ENCODE measurements at places on chromosomes 3 and 15.

- DNase-seq: peak; percentile 61
These were observed 1004.6 kb upstream of the NR2F2 start for GRCh38 chr15:95325763-95326404.

DNA sequence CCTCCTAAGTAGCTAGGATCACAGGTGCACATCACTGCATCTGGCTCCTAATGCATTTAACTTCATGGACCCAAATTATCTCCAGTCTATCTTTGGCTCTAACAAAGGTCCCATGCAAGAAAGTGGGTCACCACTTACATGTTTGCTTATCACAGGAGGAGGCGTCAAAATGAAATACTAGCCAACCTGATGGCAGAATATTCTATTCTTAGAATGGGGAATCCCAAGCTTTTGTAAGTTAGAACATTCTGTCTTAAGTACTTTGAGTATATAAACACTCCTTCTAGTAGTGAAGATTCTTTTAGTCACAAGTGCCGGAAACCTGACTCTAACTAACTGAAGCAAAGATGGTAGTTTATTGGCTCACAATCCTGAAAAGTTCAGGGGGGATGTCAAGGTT, 72.0 kb upstream of the ADAMTS9 start:
- no peak for DNase-seq

DNA sequence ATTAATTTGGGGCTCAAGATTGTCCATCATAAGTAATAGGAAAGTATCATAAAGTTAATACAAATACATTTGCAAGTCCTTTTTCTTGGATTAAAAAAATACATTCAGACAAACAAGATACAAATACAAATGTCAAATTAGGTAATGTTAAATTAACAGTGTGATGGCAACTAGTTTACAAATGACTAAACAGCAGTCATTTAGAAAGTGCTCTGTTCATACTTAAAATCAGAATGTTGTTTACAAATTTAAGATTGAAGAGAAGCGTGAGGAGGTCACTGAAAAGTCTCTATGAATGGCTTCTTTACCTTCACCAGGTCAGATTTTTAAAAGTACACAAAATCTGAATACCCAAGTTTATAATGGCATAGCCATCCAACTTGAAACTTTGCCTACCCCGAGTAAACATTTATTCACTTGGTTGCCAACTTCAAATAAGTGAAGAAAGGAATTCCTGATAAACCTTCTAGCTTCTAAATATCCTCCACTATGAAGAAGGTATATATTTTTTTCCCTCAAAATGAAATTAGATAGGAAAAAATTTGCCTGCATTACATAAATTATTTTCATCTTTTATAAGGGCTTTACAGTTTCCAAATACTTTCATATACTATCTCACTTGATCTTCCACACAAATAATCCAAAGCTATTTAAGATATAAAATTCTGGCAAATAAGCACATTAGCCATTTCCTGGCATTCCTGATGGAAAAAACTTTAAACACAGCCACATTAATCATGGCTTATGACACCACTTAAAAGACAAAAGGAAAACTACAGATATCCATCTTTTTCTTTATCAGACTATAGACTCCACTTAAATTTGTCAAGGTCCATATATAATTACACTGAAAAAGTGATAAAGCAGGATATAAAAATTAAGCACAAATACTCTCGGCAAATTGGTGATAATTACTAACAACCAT, 11.5 kb upstream of the NEK10 start:
- no peak for DNase-seq

DNA sequence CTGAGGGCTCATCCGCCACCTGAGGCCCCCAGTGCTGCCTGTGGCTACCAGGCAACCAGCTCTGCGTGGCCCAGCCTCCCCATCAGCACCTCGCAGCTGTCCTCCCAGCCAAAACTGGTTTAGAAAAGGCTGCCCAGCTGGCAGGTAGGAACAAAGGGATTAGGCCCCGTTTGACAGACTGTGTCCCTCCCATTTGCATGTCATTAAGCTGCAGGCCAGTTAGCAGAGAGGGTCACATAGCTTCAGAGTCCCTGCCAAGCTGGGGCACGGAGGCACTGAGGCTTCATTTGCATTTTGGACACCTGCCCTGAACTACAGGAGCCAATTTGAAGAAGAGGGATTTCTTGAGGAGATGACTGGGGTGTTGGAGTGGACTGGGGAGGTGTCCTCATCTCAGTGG, 177.9 kb downstream of the TLE3 start:
- DNase-seq: peak; percentile 95

- no peak for DNase-seq
These were observed 142.3 kb upstream of the SOX2 start for GRCh38 chr3:181569356-181569940.

DNA sequence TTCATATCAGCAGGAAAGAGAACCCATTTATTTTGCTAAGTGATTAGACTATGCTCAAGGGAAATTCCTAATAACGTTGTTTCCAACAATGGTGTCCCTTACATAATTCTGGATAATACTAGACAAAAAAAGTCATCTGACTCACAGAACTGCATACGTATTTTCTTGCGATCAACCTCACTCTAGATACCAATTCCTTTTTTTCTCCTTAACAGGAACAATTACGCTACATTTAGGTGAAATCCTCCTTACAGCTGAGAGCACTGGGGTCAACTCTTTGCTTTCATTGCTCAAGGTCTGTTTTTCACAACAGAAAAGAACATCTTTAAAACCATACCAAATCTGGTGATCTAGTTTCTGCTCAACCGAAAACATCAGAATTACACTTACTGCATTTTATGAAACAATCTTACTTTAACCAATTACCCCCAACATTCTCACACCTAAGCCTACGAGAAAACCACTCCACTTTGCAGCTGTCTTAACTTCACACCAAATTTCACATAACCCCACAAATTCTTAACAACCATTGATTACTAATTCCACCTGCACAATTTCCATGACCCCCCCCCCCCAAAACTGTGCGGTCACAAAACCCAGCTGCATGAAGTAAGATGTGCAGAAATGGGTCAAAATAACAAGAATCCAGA, 61.2 kb upstream of the ICE2 start:
- no peak for DNase-seq

DNA sequence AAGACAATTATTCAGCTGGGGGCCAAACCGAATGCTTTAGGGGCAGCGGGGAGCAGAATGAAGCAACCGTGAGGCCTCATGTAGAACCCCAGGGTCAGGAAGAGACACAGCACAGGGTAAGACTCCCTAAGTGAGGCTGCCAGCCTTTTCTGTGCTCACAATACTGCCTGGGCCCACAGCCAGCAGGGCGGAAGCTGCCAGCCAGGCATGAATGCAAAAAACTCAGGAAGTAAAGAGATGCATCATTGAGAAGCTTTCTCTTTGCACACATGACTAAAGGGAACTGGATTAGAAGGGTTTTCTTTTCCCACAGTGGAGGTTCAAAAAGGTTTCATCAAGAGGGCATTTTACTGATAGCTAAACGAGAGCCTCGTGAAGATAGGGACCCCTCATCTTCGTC, 33.3 kb downstream of the CA12 start:
- no peak for DNase-seq

DNA sequence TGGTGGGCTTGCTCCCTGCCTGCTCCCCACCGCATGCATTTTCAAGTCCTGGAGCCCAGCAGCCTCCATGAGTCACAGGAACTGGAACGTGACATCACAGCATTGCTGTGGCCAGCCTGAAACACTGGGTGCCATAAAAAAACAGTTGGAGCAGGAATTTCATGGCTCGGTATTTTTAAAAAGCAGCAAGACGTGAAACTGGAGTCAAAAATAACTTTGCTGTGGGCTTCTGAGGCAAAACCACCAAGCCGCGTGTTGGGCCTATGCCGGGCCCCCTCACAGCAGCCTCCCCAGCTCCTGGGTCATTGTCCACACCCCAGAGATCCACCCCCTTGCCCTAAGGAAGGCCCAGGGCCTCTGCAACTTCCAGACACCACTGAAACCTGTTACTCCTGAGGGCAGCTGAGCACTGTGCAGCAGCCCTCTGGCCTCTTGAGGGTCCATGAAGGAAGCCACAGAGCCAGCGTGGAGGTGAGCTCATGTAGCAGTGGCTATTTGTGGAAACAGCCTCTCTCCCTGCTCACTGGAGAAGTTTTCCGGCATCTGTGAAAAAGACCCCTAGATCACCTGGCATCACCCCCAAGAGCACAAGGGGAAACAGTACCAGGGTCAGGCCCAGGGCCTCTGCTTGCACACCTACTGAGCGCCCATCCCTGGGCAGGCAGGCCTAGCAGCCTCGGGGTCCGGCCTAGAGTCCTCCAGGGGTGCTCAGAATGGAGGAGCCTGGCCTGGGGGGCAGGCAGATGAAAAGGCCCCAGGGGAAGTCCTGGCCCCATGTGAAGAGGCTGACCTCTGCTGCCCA, 34.0 kb upstream of the DUSP7 start:
- no peak for DNase-seq

DNA sequence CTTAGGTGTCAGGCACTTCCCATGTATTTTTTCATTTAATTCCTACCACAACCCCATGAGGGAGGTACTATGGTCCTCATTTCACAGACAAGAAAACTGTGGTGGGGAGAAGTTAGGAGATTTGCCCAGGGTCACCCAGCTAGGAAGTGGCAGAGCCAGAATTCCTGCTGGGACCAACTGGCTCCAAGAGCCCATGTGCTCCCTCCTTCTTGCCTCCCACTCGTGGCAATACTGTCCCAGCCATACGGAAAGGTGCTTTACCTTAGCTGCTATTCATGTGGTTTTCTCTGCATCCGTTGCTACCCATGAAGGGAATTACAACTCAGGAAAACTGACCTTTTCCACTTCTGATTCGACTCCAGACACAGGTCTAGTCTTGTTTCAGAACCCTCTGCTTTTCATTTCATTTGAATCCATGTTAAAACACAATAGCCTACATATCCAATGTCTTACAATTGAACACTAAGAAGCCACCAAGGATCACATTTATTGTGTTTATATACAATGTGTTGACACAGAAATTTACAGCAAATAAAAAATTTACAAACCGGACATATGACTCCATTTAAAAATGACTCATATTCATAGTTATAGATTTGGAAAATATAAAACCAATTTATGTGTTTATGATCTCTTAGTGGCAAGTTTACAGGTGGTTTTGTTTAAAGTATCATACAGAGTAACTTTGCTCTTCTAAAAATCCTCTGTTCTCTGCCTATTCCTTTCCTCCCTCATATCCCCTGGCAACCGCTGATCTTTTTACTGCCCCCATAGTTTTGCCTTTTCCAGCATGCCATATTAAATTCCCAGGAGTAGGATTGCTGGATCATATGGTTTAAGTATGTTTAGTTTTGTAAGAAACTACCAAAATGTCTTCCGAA, 58.8 kb downstream of the BTD start:
- DNase-seq: no peak

GRCh38 chr3:68060910-68061309, 406.5 kb upstream of the SUCLG2 start:
- no peak for DNase-seq

- DNase-seq: no peak
These were observed 38.2 kb upstream of the ACP3 start for GRCh38 chr3:132279030-132279429.

DNA sequence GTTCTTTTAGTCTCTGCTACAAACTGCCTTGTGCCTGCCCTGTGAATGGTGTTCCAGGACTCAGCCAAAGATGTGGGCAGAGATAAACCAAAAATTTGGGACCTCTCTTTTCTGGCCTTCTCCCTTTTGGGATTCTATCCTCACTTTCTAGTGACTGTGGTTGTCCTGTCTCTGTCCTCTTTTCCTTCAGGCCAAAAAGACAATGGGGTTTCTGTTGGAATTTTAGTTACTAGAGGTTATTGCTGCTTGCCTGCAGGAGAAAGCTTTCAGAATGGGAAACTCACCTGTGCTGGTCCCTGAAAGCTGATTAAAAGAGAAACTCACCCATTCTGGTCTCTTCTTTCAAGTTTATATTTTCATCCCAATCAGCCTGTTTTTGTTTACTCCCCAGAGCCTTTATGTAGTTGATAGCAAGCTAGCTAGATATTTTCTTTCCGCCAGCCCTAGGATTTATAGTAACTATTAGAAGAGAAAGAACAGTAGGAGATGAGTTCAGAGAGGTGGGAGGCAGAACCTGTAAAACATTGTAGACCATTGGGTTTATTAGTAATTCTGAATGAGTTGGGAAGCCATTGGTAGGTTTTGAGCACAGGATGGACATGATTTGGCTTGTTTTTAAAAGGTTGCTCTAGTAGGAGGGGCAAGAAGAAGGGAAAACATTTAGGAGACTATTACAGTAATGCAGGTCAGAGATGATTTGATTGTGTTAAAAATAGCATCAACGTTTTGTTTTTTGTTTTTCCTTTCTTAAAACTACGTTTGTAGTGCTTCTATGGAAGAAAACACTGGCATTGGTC, 138.9 kb downstream of the TCF12 start:
- no peak for DNase-seq

GRCh38 chr3:172192830-172193415, 153.5 kb downstream of the FNDC3B start:
- no peak for DNase-seq

DNA sequence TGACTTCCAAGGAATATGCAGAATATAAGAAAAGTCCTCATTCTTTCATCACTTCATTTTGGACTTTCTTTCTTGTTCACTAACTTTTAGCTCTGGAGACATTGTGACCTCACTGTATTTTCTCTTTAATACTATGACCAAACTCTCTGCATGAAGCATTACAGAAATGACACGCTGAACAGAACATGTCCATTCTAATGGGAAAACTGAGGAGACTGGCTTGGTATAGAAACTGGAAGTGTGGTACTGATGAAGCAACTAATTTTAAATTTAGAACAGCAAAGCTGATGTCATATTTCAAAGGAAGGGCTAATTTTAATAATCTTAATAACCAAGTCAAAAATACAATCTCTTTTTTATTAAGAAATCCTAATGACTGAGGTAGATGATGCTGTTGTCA, 4.7 kb downstream of the DPH3 start:
- DNase-seq: no peak

- no peak for DNase-seq
These were observed 1130.0 kb downstream of the NAALADL2 start for GRCh38 chr3:175989161-175989560.

DNA sequence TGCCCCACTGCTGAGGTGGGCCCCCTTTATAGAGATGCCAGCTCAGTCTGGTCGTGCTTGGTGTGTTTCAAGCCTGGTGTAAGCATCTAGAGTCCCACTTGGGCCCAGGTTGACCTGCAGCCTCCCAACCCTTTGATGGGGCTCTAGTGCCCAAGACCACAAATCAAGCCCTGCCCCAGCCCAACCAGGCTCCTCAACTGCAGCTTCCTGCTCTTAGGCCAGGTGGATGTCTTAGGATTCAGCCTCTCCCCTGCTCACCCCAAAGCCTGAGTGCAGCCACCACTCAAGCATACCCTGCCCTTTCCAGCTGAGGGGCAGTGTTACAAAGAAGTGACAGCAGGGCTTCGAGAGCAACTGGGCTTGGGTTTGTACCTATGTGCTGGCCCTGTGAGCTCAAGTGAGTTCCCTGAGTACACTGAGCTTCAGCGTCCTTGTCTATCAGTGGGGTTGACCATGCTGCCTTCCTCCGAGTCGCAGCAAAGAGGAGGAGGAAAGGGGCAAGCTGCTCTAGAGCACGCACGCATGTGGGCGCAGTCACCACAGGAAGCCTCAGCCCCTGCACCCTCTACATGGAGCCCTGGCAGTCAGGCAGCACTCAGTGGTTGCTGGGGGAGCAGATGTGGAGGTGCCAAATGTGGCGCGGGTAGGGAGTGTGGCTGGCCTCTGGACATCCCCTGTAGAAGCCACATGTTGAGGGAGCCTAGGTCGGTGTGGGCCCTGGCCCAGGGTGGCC, 120.7 kb downstream of the EEFSEC start:
- DNase-seq: no peak

Data from NCI-H526 (cell line).